ENCODE measurements at places on chromosomes 4 and X.

GRCh38 chrX:120293015-120293414 is 18.2 kb downstream of the TMEM255A start:
- DNase-seq: no peak

DNA sequence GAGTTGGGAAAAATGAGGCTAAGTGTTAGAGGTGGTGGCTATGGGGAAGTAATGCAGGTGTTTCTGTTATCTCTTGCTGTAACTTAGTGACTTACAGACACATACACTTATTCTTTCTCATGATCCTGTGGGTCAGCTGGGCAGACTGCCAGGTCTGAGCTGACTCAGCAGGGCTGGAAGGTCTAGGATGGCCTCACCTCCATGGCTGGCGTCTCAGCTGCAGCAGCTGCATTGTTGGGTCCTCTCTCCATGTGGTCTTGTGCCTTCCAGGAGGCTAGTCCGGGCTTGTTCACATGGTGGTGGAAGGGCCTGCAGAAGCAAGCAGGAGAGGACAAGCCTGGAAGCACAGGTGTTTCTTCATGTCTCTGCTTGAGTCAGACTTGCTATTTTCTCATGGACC is 172.7 kb downstream of the NHS start:
- no peak for DNase-seq

GRCh38 chrX:132615391-132616131 is 126.7 kb upstream of the MBNL3 start:
- DNase-seq: no peak

- DNase-seq: no peak
These were observed 513.7 kb downstream of the RPA4 start for GRCh38 chrX:97397371-97397770.

- DNase-seq: no peak
These were observed 3.0 kb upstream of the CLNK start for GRCh38 chr4:10687526-10687925.

DNA sequence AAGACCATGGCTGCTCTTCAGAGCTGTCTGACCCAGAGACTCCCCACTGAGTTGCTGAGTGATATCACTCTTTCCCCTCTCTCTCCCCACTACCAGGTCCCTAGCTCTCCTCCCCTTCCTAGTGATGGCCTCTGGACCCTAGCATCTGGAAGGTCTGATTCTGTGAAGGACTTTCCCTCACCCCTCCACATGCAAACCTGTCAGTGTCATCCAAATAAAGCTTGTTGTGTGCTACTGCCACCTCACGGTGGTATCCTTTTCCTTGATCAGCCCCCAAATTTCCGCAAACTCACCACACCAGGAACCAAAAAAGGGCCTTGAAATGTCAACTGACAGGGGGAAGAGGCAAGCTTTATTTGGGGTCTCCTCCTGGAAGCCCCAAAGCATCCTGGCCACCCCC is 500.2 kb downstream of the IDS start:
- no peak for DNase-seq

GRCh38 chr4:11471618-11472017 is 42.9 kb upstream of the HS3ST1 start:
- DNase-seq: no peak

- DNase-seq: no peak
These were observed 418.5 kb upstream of the HS3ST1 start for GRCh38 chr4:11847167-11847566.

DNA sequence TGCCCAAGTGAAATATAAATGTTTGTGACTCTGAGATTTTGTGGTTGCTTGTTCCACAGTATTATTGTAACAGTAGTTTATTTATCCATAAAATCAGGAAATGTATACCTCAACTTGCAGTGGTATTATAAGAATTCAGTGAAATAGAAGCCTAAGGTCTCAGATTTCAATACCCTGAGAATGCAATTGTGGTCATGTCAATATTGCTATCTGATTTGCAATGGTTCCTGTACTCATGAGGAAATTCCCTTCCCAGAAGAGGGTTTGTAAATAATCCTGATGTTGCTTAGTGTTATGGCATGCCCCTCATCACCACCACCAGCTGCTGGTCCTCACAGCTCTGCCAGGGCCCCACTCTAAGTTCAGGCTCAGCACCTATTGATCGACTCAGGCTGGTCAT is 67.8 kb downstream of the SLC34A2 start:
- no peak for DNase-seq

DNA sequence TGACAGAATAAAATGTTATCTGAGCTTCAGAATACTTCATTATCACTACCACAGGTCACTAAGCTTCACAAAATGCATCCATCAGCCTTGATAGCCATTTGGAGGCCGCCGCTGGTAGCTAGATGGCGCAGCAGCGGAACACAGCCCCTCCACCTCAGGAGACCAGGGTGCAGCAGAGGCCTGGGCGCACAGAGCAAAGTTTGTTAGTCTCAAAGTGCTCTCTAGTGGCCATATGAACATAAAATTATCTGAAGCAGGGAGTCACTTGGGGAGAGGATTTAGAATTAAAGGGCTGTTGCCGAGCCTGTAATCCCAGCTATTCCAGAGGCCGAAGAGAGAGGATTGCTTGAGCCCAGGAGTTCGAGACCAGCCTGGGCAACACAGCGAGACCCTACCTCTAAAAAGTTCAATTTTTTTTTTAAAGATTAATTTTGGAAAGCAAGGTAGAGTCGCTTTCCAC is 8.1 kb upstream of the DCTD start:
- peak; percentile 87 for DNase-seq

- DNase-seq: no peak
These were observed 50.5 kb downstream of the TIGD2 start for GRCh38 chr4:89161841-89162240.

DNA sequence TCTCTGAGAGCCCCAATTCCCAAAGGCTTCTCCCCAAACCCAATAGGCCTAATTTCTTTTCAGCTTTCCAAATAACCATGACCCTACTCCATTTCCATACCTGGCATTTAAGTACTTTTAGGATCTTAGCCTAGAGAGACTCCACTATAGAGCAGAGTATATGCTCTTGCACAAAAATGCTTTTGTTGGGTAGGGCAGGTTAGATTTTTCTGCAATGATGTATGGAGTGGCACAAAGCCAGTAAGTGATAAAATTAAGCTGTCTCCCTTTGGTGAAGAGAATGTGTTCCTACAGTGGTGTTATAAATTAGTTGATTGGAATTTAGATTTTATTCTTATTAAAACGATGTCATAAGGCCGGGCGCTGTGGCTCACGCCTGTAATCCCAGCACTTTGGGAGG is 124.9 kb downstream of the INPP4B start:
- DNase-seq: no peak

- no peak for DNase-seq
These were observed 23.4 kb downstream of the ZFYVE28 start for GRCh38 chr4:2395038-2395437.

DNA sequence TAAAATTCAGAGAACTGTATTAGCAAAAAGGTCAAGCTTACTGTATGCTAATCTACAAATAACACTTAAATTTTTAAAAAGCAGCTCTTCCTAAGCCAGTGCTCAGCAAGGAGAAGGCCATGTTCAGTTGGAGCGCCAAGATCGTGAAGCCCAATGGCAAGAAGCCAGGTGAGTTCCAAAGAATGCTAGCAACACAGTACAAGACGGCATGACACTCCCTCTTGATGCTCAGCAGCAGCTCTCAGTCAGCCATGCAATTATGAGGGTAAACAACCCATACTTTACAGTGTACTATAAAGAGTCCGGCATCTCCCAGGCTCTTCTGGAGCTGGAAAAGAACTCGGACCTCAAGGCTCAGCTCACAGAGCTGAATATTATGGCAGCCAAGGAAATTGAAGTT is 34.9 kb downstream of the STX18 start:
- no peak for DNase-seq

Data from NCI-H2081 (cell line).